Liver (tissue), 10 donors: ENCODE measurements at places on chromosomes 2 and 18. TPM values are rescaled to one million over a fixed set of nuclear protein-coding genes. Genes with fewer than 3 reads are reported as not detected.

DNA sequence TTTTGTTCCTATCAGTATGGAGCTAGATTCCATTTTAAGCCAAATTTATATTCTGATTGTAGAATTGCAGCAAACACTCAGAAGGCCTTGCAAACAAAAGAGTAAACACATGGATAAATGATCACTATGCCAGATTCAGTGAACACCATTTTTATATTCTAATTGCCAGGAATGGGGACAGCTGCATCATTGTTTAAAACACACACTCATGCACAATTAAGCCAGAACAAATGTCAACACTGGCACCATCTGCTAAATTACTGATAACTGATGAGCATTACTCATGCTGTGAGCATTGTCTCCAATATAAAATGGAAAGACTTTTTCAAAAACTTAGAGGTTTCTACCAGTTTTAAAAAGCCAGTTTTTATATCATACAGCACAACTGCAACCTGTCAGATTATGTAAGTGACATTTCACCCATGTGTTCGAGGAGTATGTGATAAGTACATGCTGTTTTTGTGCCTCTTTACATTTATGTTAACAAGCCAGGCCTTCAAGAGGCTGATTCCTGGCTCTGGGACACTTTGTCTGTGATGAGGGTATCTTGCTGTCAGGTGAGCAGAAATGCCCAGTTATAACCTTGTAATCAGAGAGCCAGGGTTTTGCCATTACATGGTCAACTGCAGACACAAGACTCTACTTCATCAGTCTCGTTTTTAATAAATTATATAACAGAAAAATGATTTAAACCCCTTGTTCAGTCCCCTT lies 4.4 kb upstream of the ST8SIA5 start:
- no peak for DNase-seq

The RBM44 gene
- 0.75 TPM for total RNA-seq

DNA sequence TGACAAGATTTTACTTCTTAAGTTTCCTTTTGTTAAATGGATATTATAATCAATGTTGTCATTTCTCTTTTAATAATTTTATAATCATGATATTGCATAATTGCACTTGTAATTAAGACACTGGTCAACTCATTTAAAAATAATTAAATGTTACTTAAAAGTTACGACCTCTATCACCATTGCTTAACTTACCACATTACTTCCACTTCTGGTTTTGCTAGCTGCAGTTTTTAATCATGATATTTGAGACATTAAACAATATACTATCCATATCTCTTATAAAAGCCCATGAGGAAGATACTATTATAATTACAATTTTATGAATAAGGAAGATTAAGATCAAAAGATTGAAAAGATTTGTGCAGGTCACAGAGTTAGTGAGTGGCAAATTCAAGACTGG lies 502.0 kb downstream of the RNF144A start:
- no peak for DNase-seq

DNA sequence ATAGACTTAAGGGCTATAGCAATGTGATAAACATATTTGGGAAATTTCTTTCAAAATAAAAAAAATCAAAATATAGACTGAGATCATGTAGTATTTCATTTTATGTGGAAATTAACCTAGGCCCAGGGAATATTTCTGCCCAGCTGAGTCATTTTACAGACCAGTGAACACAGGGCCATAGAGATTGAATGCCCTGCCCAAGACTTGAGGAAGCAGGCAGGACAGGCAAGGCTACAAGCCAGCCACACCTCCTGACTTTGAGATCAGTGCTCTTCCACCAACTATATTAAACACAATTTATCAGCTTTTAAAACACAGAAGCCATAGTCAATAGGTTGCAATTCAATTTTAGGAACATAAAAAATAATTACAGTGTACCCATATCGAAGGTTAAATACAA lies 12.9 kb downstream of the CCDC148 start:
- no peak for DNase-seq

- DNase-seq, result no peak
Measured at GRCh38 chr2:138275292-138275690, 226.3 kb upstream of the SPOPL start.

DNA sequence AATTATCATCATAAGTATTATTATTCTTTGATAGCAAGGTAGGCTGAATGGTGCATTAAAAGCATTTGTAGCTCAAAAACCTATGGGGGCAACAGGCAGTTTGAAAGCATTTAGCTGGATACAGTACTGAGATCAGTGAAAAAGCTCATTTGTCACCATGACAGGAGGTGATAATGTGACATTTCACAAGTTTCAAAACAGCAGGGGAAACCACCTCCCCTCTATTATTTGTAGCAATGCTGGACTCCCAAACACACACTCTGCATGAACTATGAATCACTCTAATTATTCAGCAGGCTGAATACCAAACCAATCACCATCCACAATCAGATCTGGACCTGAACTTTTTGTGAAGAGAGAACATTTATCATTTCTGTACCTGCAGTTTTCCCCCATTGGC lies 63.4 kb downstream of the MYO5B start:
- no peak for DNase-seq

GRCh38 chr2:36672199-36672598 lies 24.3 kb upstream of the VIT start:
- DNase-seq, result no peak

DNA sequence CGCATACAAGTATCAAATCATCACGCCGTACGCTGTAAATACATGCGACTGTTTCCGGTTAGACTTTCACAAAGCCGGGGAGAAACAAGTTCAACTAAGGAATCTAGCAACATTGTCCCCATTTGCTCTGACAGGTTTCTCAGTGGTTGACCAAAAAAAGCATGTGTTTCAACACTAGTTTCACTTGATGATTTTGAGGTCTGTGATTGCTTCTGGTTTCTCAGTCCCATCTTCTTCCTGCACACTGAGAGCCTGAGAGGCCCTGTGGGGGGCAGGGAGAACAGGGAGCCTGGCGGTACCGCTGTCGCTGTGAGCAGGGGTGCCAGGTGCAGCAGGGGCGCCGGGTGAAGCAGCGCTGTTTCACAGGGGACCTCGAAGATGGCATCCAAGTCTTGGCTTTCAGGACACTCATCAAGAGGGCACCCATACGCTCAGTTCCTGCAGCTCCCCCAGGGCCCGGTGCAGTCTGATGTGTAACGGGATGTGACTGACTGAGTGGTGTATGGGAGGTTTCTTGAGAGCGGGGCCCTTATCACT lies 270.9 kb downstream of the TWIST2 start:
- no peak for DNase-seq

DNA sequence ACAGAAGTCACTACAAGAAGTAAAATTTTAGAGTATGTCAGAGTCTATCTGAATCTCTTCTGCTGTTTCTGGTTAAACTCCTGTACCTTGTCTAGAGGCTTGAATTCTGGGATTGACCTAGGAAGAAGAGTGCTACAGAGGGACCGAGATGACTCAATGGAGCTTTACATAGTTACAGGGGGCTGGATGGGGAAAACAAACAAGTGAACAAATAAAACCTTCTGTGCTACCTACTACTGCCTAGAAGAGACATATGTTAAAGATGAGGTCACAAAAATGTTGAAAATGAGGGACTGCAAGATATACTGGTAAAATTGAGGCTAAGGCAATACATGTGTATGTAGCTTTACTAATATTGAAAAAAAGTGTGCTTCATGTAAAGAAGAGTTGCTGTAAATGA lies 265.4 kb upstream of the TFPI start:
- DNase-seq, result no peak

- DNase-seq, result no peak
Measured at GRCh38 chr2:127663566-127664064, 11.7 kb downstream of the LIMS2 start.

The ALPP gene
- not detected for total RNA-seq

GRCh38 chr2:197626965-197627625 lies 48.3 kb downstream of the RFTN2 start:
- no peak for DNase-seq

DNA sequence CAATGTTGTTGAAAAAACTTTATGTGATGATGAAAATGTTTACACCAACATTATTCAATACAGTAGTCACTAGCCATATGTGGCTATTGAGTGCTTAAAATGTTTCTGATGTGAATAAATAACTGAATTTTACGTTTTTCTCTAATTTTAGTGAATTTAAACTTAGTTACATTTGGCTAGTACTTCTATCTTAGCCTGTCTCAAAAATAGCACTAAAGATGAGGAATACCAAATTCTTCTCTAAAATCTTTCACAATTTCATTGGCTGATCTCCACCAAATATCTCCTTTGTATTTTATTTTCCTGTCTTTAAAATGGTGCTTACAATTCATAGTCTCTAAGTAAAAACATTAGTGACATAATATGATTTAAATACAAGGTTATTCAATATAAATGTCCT lies 83.7 kb upstream of the RND3 start:
- no peak for DNase-seq

DNA sequence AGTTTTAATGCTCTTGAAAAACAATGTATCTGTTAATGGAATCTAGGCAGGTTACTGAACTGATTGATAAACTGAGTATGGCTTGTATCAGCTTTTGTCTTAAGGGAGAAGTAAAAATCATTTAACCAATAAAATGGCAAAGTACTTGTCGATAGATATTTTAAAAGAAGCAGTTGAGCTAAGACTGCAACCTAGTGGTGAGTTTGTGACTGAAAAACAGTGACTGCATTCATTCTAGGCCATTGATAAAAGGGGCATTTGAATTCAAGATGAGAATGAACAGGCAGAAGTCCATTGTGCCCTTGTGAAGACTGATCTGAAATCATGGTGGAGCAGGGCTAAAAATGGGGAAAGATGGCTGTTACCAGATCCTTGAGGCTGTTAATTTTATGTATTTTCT lies 59.4 kb upstream of the MSTN start:
- no peak for DNase-seq

DNA sequence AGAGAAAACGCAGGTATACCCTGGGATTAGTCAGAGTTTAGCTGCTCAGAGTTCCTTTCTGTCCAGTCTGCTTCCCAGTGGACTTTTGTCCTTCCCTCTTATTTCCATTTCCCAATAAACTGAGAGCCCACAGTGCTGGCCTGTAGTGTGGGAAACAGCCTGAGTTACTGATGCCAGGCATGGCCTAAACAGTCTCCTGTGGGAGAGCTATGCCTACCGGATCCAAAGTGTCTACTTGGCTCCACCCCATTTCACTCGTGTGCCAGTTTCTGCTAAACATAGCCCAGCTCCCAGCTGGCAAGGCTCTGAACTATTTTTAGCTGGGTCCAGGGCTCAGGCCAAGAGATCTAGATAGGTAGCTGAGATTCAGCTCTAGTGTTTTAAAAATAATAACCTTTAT lies 15.6 kb upstream of the PPP1CB start:
- DNase-seq, result no peak

DNA sequence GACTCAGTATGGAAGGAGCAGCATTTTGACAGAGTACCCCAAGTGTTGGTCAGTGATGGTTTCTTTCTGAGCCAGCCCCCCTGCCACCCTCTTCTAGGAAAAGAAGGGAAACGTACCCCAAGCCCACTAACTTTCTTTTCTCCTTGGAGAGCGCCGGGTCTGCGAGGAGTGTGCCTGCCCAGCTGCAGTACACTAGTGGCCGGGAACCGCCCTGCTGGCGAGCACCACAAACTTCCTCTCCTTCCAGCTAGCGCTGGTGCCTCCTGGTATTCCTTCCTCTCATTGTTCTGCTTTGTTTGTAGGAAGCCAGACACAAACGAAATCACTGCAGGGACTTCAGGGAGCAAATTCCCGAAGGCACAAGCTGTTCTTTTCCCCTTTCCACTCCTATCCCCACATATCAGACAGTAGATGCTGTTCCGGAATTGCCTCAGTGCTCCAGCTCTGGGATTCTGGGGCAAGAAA lies 1.8 kb downstream of the CCDC85A start:
- DNase-seq, result no peak

The CDH19 gene
- total RNA-seq, result 0.65 TPM

- no peak for DNase-seq
Measured at GRCh38 chr2:22153931-22154613, 1030.3 kb downstream of the TDRD15 start.

GRCh38 chr2:157473581-157473980 lies 29.7 kb upstream of the CYTIP start:
- no peak for DNase-seq

GRCh38 chr2:86352727-86353221 lies 15.3 kb upstream of the REEP1 start:
- DNase-seq, result no peak

DNA sequence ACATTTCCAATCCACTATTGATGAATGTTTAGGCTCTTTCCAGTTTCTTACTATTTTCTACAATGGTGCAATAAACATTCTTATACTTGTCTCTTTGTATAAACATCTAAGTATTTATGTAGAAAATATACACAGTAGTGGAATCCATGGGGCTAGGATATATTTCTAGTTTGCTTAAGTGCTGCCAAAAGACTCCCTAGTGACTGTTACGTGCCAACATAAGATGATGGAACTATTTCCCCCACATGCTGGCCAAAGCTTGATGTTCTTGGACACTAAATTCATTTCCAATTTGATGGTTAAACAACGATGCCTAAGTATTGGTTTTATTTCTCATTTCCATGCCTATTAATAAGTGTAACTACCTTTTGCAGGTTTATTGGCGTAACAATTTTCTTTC lies 378.4 kb upstream of the HNRNPA3 start:
- DNase-seq, result no peak

- DNase-seq, result no peak
Measured at GRCh38 chr18:77181950-77182707, 49.5 kb upstream of the MBP start.

- no peak for DNase-seq
Measured at GRCh38 chr18:31213641-31214040, 51.0 kb upstream of the DSC1 start.

DNA sequence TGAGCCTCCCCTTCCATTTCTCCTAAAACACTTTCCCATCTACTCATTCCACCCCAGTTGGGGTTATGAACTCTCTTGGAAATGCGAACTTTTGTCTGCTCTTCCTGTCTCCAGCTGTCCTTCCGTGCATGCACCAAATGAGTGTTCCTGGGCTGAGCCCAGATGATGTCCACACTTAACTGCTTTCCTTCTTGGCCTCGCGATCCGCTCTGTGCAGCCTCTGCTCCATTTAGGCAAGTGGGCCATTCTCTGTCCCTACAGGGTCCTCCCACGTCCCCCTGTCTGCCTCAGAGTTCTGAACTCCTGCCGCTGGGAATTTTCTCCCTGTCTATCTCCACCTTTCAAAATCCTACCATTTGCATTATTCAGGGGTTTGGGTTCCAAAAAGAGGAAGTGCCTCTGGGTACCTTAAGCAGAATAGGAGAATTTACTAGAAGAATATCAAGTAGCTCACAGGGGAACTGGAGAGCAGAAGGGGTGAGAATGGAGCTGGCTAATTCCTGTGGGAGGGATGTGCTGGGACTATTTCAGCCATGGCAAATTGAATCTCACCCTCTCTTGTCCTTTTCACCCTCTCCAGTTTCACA lies 4.7 kb upstream of the NCK2 start:
- no peak for DNase-seq

The SLC25A52 gene
- 0.14 TPM for total RNA-seq

DNA sequence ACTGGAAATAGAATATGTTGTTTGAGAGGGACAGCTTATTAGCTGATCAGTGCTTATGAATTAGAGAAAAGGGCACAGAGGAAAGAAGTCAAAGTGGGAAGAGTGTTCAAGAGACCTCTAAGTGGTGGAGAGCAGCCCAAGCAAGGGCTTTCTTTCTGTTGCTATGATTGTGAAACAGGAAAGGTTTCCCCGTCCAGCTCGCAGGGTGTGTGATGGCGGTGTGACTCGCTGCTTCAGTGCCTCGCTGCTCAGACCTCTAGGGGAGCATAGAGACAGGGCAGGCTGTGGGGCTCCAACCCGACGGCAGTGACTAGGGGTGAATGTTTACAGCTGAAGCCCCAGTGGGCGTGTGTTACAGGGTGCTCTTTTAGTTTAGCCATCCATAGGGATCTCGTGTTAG lies 166.5 kb upstream of the COPS8 start:
- no peak for DNase-seq

- no peak for DNase-seq
Measured at GRCh38 chr18:1002653-1003178, 98.0 kb downstream of the ADCYAP1 start.

The MAL gene
- not detected for total RNA-seq
